DMS53 (cell line): ENCODE measurements at places on chromosomes 3 and 15.

DNA sequence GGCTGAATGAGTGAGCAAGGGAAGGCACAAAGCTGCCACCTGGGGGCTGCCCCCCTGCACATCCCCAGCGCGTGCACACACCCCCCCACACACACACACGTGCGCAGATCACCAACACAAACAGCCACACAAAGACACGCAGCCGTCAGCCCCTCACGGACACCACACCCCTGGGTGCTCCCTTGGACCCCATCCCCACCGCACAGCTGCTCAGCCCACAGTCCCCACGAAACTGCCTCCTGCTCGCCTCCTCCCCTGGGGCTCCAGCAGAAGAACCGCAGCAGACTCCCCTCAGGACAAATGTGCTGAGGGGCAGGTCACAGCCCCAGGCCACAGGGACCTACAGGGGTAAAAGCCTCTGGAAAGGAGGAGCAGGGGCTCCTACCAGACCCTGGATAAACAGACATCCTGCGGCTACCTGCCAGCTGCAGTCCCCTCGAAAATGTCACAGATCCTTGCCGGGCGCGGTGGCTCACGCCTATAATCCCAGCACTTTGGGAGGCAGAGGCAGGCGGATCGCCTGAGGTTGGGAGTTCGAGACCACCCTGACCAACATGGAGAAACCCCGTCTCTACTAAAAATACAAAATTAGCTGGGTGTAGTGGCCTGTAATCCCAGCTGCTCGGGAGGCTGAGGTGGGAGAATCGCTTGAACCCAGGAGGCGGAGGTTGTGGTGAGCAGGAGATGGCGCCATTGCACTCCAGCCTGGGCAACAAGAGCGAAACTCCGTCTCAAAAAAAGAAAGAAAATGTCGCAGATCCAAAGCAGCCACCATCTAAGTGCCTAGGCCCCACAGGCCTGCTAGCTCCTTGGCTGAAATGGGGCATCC, 6.5 kb downstream of the TWF2 start:
- DNase-seq: no peak

DNA sequence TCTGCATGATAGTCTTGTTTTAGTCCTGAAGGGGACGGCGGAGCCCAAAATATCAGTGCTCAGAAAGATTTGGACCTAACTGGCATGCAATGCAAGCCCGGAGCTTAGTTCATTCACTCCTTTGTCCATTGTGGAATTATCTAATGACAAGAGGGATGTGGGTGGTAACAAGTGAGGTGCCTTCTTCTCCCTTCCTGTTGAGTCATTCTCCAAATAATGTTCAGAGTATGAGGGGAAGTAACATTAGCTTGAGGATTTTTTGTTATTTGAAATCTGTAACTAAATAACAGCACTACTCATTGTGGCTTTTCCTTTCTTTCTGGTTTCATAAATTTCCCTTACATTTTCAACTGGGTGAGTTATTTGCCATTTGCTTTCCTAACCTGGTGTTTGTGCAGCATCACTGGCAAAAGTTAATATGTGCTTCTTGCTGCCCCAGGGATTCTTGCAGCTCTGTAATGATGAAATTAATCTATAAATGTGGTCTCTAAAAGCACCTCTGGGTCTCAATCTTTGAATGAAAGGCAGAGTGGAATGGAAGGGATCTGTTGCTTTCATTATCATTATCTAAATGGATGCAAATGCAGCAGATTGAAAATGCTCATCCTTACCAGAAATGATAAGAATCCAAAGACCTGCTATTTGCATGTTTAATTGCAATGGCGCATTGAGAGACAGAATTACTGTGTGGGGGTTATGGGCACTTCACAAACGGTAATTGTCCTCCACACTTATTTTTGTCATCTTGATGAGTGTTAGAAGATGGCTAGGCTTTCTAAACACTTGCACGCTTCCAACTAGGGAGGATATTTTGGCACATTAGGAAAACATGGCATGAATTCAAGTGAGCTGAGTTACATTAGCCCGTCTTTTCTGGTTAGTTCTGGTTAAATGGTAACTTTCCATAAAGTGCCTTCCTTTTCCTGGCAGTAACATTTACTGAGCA, 89.9 kb upstream of the MITF start:
- peak; percentile 75 for DNase-seq

DNA sequence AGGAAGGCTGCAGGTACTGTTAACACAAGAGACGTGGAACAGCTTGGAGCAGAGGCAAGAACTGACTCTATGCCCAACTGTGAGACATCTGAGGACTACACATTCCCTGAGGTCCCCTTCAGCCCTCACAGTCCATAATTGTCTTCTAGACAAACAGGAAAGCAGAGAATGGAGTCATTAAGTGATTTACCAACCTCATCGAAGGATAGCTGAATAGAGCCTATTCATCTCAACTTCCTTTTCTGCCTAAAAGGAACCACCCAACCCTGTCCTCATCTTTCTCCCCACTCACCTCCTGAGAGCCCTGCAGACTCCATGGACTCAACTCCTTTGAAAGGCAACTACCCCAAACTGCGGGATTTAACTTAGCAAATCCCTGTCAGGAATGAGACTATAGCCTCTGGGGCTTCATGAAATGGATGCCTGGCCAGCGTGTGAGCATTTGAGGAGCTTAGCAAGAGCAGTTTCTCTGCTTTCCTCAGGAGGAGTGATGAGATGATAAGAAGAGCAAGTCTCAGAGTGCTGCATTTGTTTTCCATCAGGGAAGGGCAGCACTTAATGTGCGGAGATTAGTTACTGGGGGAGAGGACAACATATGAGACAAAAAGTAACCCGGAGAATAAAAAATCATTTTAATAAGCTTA, 61.5 kb upstream of the FILIP1L start:
- DNase-seq: no peak

DNA sequence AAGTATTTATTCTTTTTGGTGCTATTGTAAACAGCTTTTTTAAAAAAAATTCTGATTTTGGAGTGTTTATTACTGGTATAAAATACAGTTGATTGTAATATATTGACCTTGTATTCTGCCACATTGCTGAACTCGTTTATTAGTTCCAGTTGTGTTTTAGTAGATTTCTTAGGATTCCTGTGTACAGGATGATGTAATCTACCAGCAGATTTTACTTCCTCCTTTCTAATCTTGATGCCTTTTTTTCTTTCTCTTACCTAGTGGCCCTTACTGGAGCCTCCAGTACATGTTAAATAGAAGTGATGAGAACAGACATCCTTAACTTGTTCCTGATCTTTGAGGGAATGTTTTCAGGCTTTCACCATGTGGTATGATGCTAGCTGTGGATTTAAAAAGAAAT, 70.4 kb upstream of the KY start:
- DNase-seq: peak; percentile 23

GRCh38 chr3:166570102-166570501, 732.9 kb upstream of the BCHE start:
- no peak for DNase-seq
